Caudate nucleus (tissue), 63 donors: ENCODE measurements at places on chromosomes 6 and 20.

- DNase-seq = peak; percentile 23
Measured at GRCh38 chr20:38649275-38649891, 47.8 kb downstream of the ARHGAP40 start.

DNA sequence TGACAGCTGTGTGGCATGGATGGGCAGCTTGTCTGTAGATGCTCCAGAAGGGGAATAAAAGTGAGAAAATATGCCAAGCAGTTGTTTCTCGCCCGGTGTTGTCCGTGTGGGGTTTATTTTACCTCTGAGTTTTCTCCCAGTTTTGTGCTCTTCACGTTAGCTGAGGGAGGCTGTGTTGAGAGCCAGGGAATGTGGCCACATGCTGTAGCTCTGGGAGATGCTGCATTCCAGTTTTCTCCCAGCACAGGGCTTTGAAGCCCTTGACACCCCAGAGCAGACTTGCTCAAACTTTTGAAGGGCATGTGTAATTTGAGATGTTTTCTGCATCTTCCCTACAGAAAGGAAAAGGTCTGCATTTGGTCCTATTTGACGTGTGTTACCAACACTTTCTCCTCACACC lies 67.7 kb downstream of the RREB1 start:
- DNase-seq = no peak

DNA sequence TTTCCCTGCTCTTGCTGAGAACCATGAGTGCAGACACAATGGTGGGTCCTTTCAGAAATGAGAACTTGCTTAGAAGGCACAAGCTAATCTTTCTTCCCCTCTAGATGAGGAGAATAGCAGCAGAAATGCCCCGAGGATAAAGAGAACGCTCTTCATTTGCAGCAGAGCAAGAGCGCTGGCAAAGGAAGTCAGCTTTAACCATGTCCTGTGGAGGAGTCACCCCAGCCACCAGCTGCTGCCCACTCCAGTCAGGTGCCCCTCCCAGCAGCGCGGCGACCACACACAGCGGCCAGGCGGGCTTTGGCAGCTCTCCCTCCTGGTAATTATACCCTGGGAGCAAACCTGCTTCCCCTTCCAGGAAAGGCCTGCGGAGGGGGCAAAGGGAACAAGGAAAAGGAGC lies 42.4 kb upstream of the EMILIN3 start:
- DNase-seq = peak; percentile 21

DNA sequence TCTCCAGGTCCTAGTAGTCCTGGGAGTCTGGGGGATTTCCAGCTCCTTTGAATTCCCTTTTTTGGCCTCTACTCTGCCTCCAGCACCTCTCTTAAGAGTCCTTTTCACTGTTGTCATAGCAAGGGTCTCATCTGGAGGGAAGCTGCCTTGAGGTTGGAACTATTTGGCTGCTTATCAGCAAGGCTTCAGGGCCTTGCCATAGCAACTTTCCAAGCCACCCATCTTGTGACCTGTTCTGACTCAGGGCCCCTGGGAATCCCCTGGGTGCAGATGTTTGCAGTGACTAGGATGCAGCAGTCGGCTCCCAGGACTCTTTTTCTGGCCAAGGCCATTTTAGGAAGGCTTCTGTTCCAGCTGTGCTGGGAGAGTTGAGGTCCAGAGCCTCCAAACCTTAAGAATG lies 12.4 kb downstream of the PKIG start:
- DNase-seq = no peak

DNA sequence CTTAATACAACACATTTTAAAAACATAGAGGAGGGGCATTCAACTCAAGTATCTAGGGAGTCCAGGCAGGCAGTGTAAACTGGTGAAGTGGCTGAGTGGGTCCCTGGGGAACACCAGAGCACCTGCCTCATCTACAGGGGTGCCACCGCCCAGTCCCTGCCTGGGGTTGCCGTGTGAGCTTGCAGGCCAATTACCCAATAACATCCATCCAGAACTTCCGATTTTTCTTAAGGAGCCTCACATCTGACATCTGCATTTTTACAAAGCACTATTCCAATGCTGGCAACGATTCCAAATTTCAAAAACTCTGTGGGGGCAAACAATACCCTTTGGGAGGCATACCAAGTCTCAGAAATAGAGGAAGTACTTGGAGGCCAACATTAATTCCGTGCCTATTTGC lies 288.4 kb upstream of the TSHZ2 start:
- no peak for DNase-seq

DNA sequence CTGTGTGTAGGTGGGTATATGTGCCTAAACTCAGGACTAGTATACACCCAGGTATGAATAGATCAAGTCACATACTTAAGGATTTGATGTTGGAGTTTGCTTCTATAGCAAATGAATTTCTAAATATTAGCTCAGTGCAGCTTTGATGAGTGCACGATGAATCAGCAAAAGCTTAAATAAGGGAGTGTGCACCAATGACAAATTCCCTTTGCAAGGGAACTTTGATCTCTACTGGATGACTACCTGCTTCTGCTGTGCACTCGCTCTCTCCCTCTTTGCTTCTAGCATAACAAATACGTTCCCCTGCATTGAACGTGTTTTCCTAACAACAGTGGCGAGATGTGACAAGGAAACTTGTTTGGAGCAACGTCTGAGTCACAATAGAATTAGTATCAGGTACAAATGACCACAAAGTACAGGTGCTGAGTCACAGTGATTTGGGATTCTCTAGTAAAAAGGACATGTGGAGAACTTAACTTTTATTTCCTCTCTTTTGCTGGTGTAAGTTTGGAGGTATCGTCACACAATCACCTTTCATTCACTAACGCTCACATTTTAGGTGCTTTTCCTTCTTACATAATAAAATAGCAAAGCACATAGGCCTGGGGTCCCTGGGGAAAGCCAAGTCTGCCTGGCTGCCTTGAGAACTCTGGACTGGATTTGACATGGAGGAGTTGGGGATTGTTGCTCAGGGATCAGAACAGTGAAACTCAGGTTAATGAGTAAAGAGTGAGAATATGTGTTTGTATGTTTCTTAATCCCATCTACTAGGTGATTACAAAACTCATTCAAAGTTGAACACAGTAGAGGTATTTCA lies 49.7 kb downstream of the KLHL31 start:
- DNase-seq = peak; percentile 36

- DNase-seq = no peak
Measured at GRCh38 chr6:127514179-127514772, 4.9 kb downstream of the MTCL3 start.
